Body of pancreas (tissue), 4 donors: ENCODE measurements at places on chromosomes 4 and X. TPM values are rescaled to one million over a fixed set of nuclear protein-coding genes. Genes with fewer than 3 reads are reported as not detected.

GRCh38 chr4:147724468-147725201 lies 7.3 kb upstream of the ARHGAP10 start:
- DNase-seq = no peak

- DNase-seq = no peak
Observed at GRCh38 chrX:100931925-100932285, 3.2 kb upstream of the XKRX start.

DNA sequence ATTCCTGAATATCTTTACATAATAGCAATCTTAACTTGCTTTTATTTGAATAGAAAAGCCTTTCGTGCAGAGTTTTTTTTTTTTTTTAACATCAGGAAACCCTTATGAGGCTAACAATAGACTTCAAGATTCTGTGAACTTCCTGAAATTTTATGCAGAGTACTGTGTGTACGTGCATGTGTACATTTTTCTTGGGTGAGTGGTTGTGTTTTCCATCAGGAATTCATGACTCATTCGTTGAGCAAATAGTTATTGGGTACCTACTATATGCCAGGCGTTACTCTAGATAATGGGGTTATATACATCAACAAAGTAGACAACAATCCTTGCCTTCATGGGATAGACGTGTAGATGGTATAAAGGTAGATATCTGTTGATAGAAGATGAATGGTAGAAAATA lies 59.1 kb downstream of the MRPL1 start:
- DNase-seq = no peak

The TAF1 gene
- 24.4 TPM for total RNA-seq

The PGAM4 gene
- not detected for total RNA-seq

DNA sequence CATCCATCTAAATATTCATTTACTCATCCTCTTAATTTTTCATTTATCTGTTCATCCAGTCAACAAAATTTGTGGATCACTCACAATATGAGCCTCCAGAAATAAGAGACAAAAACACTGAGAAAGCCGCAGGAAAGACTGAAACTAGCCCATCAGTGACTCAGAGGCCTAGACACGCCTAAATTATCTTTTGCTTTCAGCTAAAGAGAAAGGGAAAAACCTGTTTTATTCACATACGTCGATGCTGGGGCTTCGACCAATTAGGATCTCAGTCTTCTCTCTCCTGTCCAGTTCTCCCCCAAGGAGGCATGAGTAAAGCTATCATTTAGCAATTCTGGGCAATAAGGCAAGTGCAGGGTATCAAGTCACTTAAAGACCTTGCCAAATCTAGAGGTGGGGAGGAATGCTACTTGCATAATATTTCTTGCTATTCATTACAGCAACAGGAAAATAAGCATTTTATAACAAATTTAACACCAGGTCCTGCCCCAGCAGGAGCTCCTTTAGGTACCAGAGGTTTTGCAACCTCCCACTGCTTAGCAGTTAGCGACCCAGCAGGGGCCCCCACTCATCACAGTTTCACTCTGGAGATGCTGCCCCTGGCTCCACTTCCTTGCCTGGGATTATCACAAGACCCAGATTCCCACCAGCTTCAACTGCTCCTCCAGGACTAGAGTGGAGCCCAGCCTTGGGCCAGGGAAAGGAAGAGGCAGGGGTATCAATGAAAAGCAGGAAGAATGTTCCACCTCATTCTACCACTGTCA lies 30.1 kb upstream of the TMEM154 start:
- DNase-seq = no peak

The NXF3 gene
- total RNA-seq = not detected

The SCOC gene
- total RNA-seq = 28.7 TPM

DNA sequence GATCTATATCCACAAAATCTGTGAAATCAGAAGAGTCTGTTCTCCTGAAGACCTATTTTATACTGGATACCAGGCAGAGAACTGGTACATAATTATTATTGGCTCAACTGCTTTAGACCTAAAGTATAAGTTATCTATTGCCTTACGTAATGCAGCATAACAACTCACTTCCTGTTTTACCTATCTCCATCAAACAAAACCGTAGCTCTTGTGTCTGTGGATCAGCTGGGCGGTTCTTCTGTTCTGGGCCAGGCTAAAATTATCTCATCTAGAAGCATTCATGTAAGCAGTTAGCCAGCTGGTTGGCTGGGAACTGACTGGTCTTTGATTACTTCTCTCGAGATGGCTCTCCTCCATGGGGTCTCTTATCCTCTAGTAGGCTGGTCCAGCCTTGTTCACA lies 57.8 kb downstream of the PPP1R2C start:
- no peak for DNase-seq

The SHROOM2 gene
- total RNA-seq = 9.9 TPM

The SPIN2B gene
- total RNA-seq = 0.52 TPM

The HTRA3 gene
- total RNA-seq = 4.2 TPM

GRCh38 chrX:1558761-1559468 lies 21.9 kb upstream of the P2RY8 start:
- DNase-seq = no peak

GRCh38 chr4:7067126-7067451 lies 775 bp downstream of the GRPEL1 start:
- DNase-seq = no peak

The WDFY3 gene
- 36.1 TPM for total RNA-seq

The FATE1 gene
- not detected for total RNA-seq

DNA sequence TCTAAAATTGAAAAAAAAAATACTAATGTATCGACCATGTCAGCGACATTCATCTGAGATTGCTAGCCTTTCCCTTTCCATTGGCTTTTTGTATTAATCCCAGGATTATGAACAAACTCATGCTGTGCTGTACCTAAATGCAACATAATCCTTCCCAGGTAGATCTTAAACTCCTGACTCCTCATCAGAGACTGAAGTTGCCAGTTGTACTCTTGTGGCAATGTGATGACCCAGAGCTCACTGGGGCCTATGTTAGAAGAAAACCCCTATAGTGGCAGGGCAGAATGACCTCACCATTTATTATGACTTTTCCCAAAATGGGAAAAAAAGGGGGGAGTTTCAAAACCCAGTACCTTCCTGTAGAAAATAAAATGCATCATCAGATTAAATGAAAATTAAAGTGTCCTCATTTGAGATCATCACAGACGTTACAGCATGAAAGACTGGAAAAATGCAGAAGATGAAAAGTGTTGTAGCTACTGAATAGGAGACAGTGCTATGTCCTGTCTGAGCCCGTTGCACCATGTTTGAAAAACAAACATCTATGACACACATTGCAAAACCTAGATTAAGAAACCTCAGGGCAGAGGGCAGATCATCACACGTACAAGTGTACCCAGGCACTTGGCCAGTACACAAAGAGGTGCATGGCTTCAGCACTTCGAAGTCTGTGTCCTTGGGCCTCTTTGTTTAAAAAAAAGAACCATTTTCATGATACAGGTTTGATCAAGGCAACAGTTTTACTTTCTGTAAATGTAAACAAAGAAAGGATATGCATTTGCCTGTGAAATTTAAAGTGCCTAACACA lies 6.8 kb upstream of the ACSL4 start:
- peak; percentile 22 for DNase-seq

DNA sequence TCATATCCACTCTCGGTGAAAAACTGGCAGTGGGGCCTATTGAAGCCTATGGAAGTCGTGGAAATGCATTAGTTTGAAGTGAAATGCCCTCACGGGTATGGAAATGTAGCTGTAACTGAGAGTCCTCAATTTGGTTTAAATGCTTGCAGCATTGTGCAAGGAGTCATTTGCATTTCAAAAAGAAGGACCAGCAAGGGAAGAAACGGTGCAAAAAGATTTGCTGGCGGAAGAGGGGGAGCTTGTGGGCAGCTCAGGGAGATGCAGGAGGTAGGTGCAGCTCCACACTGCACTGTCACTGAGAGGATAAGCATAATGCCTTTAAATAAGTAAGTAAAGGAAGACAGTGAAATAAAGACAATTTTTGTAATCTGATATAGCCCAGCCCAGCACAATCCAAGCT lies 400.4 kb upstream of the DIPK2B start:
- no peak for DNase-seq

The BGN gene
- 34.0 TPM for total RNA-seq

GRCh38 chr4:139617702-139618490 lies 47.7 kb upstream of the MGST2 start:
- no peak for DNase-seq

GRCh38 chr4:178387756-178388155 lies 945.5 kb upstream of the AGA start:
- DNase-seq = no peak

GRCh38 chr4:159298502-159298901 lies 195.6 kb downstream of the RAPGEF2 start:
- DNase-seq = no peak

The NAP1L5 gene
- 7.3 TPM for total RNA-seq

The BTK gene
- 2.6 TPM for total RNA-seq

DNA sequence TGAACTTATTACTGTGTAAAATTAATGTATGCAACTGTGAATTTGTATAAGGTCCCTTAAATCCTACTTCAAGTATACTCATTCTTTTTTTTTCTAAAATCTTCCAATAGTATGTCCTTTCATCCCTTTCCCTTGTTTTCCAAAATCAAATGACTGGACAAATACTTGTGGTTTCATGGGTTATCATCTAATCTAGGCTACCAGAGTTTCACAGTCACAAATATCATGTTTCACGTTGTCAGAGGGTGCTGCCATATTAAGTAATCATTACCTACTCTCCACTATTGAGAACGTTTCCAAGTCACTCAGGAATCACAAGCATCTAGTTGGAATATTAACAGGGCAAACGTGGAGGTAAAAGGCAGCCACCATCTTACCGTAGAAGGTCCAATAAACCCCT lies 1235.0 kb upstream of the TENM3 start:
- no peak for DNase-seq

DNA sequence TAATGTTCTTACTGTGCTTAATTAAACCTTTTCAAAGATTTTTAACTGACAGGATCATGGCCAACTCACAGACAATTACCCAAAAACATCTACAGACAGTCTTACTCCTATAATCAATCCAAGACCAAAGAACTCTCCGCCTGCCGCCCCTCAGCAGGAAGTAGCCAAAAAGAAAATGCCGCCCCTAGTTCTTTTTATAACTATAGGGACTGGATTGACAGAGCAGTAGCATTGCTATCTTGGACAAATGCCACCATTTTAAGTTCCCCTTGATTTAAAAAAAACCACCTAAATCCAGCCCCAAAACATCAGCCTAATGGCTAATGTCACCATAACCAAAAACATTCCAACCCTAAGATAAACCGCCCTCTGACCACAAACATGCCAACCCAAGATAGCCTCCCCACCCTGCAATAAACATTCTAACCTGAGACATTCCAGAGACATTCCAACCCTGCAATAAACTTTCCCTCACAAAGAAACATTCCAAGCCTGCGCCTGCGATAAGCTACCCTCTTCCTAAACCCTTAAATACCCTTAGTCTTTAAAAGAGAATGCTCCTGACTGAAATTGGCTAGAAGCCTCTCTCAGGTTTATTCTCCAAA lies 77.0 kb downstream of the COQ2 start:
- DNase-seq = no peak

The ARX gene
- not detected for total RNA-seq

The GPRASP3 gene
- 0.99 TPM for total RNA-seq

The VEGFD gene
- total RNA-seq = 0.66 TPM

DNA sequence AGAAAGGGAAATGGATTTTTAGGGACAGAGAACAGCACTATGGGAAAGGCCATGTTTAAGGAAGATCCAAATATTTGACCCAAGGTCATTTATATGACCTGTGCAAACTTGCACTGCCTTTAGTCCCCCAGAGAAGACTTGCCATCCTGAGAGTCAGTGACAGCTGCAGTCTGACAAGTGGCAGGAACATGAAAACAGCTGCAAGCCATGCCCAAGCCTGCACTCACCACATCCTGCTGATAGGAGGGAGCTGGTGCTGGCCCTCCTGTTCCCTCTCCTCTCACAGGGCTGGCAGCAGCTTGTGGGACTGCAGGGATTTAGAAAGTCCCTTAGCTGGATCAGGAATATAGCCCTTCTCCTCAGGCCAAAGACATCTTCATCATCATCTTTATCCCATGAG lies 187.7 kb downstream of the RAP1GDS1 start:
- no peak for DNase-seq

The MID1 gene
- 7.3 TPM for total RNA-seq

DNA sequence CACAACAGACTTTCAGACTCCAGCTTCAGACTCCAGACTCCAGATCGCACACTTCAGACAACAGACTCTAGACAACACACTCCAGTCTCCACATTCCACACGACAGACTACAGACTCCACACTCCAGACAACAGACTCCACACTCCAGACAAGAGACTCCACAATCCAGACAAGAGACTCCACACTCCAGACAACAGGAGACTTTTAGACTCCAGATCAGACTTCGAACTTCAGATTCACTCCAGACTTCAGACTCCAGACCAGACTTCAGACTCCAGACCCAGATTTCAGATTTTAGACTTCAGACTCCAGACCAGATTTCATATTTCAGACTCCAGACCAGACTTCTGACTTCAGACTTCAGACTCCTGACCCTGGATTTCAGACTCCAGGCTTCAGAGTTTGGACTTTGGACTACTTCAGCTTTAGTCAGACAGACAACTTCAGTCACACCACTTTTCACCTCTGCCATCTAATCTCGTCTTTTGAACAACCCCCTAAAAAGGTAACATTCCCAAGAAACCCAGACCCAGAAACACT lies 29.0 kb upstream of the TLR2 start:
- no peak for DNase-seq

The CPLX1 gene
- 0.52 TPM for total RNA-seq

GRCh38 chr4:101938836-101939235 lies 148.3 kb downstream of the BANK1 start:
- DNase-seq = no peak

- no peak for DNase-seq
Observed at GRCh38 chr4:10715696-10716095, 31.1 kb upstream of the CLNK start.

- DNase-seq = no peak
Observed at GRCh38 chrX:146614663-146615478, 194.7 kb upstream of the CXorf51B start.

DNA sequence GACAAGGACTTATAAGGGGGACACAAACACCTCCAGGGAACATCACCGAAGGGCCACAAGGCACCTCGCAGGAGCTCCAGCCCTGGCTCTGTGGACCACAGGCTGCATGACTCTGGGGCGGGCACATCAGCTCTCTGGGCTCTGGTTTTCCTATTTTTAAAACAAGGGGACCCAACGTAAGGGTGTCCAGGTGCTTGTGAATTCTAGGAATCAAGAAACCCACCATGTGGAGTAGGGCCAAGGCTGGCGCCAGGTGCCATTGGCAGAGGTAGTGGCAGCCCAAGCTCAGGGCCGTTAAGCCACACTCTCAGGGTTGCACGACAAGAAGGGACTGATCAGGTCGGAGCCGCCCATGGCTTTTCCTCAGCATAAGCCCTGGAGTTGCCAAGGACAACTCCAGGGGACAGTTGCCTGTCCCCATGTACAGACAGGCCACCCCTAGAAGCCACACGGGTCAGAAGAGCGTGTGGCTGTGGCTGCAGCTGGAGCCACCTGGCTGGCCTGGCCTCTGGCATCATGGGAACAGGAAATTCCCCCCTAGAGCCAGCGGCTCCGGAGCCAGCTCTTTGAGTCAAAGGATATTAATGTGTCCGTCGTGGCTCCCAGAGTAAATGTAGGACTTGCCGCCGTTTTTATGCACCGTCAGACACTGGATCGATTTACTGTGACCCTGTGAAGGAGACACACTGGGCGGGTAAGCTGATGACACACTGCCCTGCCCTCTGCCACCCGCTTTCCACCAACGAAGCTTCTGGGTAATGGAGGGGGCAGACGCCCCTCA lies 32.5 kb downstream of the WDR1 start:
- DNase-seq = peak; percentile 8

The HUWE1 gene
- 102 TPM for total RNA-seq

GRCh38 chr4:92968556-92968955 lies 664.8 kb downstream of the GRID2 start:
- DNase-seq = no peak

- DNase-seq = no peak
Observed at GRCh38 chrX:12758291-12758690, 32.9 kb upstream of the PRPS2 start.
